ENCODE measurements at places on chromosomes 7 and 10.

DNA sequence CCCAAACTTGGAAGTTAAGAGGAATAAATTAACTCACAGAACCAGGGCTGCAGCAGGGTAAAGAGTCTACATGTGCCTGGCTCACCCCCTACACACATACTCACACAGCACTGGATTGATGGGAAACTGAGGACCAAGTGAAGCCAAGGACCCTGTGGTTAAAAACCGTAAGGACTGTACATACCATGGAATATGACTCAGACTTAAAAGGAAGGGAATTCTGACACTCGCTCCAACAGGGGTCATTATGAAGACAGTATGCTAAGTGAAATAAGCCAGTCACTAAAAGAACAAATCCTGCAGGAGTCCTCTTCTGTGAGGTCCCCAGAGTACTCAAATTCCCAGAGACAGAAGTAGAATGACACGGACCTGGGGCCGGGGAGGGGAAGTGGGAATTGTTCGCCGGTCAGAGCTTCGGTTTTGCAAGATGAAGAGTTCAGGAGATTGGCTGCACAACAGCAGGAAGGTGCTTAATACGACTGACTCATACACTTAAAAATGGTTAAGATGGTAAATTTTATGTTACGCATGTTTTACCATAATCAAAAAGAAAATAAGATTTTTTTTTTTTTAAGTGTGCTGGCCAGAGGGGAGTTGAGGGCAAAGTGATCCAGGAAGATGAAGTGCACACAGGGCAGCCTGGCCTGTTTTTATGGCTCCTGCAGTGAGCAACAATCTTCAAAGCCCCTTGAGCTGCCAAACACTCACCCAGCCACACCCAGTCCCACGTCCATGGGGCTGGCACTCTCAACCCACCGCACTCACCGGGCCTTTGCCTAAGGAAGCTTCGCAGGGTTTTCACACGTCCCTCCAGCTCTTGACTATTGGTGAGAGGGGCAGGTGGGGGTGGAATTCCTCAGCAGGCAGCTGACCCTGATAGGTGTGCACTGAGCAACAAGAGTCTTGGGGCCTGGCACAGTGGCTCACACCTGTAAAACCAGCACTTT, 26.4 kb downstream of the DRGX start:
- DNase-seq: no peak

- no peak for DNase-seq
Measured at GRCh38 chr7:84841809-84842208, 345.0 kb downstream of the SEMA3D start.

GRCh38 chr10:115432188-115432819, 339.1 kb downstream of the ATRNL1 start:
- peak; percentile 18 for DNase-seq

GRCh38 chr7:129845178-129845971, 107.4 kb downstream of the UBE2H start:
- DNase-seq: no peak

DNA sequence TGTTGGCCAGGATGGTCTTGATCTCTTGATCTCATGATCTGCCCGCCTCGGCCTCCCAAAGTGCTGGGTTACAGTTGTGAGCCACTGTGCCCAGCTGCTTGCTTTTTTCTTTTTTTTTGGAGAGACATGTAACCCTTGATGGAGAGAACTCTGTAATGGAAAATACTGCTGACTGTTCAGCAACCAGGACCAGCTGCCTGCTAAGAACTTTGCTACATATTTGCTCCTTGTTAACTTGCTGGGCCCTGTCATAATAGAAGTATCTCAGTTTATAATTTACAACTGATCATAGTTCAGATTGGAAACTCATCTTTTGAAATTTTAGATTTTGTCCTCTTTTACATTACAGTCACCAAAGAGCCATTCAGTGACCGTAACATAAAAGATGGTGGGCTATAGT, 34.9 kb downstream of the TASOR2 start:
- DNase-seq: no peak

- no peak for DNase-seq
Measured at GRCh38 chr7:155669717-155670505, 25.4 kb downstream of the RBM33 start.

DNA sequence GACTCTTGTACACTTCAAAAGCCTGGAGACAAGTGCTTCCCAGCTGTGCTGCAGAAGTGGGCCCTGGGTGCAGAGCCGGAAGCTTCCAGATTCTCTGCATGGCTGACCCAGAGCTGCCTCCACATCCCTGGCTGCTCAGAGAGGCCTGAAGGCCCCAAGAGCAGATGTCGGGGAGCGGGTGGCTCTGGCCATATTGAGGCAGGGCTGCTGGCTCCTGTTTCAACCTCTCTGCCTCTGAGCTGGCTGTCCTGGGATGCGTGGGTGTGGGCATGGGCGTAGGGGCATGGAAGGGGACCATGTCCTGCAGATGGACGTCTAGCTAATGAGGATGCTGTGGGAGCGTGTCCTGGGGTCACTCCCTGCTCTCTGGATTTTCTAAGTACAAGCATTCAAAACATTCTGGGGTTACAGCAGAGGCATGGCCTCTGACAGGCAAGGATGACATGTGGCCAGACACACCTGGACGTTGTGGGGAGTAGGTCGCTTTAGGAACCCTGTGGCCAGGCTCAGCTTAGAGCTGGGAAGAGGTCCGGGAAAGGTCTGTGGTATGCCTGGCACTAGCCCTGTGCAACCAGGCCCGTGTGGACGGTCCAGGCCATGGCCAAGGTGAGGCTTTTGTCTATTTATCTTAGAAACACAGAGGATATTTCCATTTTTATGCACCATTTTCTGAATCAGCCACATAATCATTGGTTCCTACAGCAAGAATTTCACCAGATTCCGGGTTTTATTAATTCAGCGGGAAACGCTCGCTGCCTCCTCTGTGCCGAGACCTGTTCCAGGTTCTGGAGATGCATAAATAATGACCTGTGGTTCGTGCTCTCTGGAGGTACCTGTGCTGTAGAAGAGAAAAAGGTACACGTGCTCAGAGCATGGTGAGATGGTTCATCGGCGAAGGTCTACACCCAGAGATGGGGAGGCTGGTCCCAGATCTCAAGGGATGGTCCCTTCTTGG, 361.1 kb downstream of the GLRX3 start:
- DNase-seq: no peak

GRCh38 chr10:73359492-73359891, 828 bp upstream of the CFAP70 start:
- no peak for DNase-seq

GRCh38 chr10:104601166-104601565, 39.9 kb upstream of the SORCS3 start:
- no peak for DNase-seq

DNA sequence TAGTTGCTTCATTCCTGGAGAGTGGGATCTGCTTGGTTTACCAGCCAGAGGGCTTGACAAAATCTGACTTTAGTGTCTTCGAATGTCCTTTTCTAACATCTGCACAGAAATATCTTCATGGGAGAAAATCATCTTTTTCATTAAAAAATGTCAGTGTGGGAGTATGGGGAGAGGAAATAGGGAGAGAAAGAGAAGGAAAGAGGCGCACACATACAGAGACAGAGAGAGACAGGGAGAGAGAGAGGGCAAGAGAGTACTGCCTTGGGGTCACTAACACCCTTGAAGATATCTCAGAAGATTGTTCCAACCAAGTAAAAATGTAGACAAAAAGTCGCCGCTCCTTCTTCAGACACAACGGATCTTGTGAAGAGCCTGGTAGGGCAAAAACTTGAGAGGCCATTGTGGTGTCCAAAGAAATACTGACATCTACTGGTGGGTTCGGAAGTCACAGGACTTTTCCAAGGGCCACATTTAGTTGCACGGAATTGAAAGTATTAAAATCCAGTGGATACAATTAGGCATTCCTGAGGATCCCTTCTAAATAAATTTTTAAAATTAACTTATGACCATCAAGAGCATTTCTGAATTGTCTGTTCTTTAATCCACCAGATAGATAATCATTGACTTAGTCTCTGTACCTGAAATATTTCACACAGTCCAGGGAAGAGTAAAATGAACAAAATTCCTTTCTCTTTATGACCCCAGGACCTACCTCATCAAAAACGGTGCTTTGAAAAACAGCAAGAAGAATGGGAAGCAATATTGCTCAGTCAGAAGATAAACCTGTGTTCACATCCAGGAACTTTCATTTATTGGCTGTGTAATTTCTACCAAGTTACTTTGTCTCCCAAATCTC, 29.7 kb downstream of the VIM start:
- DNase-seq: peak; percentile 20

DNA sequence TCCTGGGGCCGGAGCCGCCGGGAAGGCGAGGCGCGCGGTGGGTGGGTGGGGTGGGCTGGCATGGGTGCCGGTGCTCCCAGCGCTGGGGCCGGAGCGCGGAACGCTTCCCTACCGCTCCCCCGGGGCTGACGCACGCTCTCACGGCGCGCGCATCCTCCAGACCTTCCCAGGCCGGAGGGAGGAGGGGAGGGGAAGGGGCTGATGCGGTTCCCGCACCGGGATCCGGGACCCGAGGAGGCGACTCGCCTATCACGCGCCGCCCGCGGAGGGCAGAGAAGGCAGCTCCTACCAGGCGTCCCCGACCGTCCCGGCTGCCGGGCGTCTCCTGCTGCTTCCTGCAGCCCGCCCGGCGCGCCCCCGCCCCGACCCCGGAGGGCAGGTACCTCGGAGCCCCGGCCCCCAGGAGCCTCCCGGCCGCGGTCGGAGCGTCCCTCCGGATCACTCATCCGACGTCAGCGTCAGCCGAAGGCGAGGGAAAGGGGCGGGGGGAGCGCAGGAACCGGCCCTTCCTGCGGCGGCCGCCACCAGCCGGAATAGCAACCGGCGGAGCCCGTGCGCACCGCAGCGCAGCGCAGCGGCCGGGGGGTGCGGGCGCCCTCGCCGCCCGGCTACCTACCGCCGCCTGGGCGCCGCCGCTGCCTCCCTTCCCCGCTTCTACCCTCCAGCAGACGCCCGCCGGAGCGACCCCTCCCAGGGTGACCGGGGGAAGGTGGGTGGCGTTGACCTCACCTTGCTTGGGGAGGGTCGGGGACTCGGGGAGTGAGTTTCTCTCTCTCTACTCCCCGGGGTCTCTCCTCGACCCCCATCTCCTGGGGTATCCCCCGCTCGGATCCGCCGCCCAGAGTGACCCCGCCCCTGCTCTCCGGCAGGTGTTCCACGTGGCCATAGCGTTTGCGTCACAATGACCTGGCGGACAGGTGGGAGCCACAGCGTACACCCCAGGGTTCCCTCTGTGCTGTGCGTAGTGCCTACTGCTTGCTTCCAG, at the start of gene ICA1:
ICA1 (minus strand) TSS at position 457 of the 985 bp plus-strand sequence. CDS start 26,241 bp downstream, outside the sequence.
- DNase-seq: no peak

GRCh38 chr7:102286237-102287110, at the start of gene SH2B2:
Gene SH2B2 (plus strand): TSS chr7:102286868. CDS start chr7:102300551, 13,683 bp downstream.
- peak; percentile 40 for DNase-seq

- DNase-seq: no peak
Measured at GRCh38 chr10:23344241-23344841, at the start of gene C10orf67. Gene C10orf67 (minus strand): TSS chr10:23344797. CDS start chr10:23344774, 23 bp downstream.

DNA sequence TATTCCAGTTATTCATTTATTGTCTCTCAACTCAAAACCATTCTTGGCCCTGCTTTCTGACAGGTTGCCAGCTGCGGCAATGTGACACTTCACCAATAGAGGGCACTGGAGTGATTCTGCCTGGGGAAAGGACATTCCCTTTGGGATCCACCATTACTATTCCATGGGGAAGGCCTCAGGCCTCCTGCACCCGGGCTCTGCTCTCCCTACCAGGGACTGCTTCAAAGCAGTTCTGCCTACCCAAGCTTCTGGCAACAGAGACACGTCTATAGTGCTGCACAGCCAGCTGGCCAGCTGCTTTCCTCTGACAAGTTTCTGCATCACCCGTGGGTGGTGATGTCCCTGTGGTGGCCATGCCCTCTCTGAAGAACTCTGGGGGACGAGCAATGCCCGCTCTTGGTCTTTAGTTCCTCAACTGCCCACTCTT, 163.8 kb downstream of the ELMO1 start:
- peak; percentile 12 for DNase-seq

DNA sequence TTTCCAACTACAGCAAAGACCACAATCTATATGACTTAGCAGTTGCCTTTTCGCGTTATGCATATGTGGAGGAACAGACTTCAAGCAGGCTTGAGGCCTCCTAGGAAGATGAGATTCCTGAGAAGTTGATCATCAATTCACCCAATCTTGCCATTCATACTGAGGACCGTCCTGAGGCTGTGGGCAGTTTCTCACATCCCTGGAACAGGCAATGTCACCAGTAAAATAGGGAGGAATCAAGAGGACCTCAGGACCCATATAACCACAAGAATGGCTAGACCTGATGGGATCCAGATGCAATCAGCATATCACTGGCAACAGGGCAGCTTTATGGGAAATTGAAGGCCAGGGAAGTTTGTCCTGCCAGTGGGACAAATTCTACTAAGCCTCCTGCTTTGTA, 17.3 kb downstream of the KDM7A start:
- no peak for DNase-seq

- no peak for DNase-seq
Measured at GRCh38 chr7:73811760-73812168, 19.0 kb upstream of the CLDN4 start.

DNA sequence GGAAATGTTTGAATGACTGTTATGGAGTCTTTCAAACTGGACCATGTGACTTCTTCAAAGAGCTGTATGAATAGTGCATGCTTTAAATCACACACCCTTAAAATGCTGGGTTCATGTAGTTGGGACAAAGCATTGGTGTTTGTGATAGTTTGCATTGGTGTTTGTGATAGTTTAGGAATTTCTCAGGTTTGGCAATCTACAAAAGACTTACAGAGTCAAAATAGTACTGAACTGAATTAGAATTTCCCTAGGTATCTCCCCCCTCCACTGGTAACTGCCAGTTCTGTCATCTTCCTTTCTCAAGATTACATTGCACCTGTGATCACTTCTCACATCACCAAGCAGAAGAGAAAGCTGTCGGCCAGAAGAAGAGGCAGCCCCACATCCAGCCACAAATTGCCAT, 261.1 kb downstream of the GATA3 start:
- DNase-seq: no peak

DNA sequence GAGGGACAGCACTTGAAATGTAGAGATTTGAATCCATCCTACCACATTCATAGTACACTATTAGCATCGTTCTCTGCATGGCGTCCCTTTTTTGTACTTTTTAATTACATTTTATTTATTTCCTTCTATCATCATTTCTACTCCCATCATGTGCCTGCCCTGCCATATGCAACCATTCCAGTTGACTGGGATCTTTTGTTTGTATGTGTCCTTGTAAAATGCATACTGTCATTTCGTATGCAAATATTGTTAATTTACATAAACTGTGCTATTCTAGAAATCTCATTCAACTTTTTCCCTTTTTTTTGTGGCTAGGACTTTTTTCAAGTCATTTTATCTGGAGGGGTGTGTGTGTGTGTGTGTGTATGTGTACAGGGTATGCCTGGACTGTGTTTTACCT, 57.9 kb downstream of the RAB11FIP2 start:
- no peak for DNase-seq

GRCh38 chr10:13206546-13207443, 27.4 kb downstream of the UCMA start:
- DNase-seq: no peak

GRCh38 chr7:102395873-102396709, at the start of gene PRKRIP1:
Gene PRKRIP1 (plus strand): TSS chr7:102396363. CDS start chr7:102396412, 49 bp downstream.
- DNase-seq: peak; percentile 96

DNA sequence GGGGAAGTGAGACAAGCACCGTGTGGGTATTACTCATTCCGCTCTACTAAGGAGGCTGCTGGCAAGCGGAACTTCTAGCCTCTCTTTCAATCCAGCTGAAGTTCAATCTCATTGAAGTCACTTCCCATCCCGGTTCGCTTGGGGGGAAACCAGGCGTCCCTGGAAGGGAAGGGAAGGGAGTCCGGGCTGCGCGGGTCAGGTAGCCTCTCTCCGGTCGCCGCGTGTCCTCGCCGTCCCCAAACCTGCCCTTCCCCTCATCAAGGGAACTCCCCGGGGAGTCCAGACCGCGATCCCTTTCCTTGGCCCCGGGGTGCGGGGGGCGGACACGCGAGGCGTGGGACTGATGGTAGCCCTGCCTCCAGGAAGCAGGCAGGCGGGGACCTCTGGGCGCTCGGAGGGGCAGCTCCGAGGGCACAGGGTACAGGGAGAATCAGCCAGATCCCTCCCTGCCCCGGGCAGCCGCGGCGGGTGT, 598 bp upstream of the ZEB1 start:
- DNase-seq: no peak

Data from SK-N-MC (cell line).